ENCODE measurements at places on chromosomes 3 and 15.

- no peak for DNase-seq
These were observed 136.7 kb upstream of the WNT5A start for GRCh38 chr3:55623786-55624185.

DNA sequence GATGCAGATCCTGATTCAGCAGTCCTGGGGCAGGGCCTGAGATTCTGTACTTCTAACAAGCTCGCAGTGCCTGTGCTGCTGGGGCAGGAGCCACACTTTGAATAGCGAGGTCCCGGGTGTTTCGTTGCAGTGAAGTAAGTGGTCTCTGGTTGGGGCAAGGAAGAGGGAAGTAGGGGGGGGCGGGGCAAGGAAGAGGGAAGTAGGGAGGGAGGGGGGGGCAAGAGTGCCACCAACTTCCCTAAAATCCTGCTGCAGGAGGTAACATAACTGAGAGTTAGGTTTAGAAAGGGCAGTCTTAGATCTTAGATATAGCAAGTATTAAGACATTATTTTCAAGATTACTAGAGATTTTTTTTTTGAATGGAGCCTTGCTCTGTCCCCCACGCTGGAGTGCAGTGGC, 35.5 kb downstream of the CRTAP start:
- no peak for DNase-seq

DNA sequence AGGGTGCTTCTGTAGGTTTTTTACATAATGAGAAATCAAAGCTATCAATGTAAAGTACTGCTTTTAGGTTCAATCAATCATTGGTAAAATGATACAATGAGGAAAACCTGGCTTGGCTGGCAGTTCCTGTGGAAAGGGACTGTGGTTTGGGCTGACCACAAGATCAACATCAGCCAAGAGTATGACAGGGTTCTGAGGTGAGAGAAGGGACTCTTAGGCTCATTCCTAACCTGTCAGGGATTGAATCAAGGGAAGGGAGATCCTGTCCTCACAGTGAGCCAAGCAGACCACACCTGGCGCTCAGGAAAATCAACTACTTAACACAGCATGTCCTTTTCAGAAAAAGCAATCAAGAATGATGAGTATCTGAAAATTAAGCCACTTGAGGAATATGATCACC, 111.1 kb downstream of the MAGI1 start:
- no peak for DNase-seq

- DNase-seq = no peak
These were observed 38.7 kb upstream of the CSPG5 start for GRCh38 chr3:47617086-47618010.

DNA sequence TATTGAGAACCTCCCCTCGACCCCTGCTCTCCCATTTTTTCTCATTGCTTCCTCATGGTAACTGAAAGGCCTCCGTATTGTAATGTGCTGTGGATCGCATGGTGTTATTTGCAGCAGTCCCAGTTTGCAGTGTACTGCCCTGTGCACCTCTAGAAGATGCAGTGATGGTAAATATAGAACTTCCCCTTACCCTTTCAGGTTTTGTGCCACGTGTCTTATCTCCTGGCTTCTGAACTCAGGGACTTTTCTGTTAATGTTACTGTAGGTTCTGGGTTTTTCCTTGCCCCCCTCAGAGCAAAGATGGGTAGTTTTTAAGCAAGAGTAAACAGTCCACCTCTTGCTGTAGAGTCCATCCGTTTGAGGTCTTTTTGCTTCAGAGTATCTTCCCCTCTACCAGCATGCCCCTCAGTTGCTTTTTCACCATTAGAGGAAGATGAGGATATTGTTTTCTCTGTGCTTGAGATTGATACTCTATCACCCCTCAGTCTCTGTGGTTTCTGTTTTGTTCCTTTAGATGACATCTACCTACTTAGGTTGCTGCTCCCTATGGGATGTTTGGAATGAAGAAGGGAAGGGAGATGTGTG, 22.4 kb downstream of the CHD2 start:
- no peak for DNase-seq

All from HCT116 (cell line).